Colonic mucosa (tissue), 4 donors: ENCODE measurements at places on chromosomes 3 and 15.

- peak within 1 kb of the TSS; percentile 56 for H3K27ac ChIP-seq
- no peaks in the 10 kb centered on the region for H3K27me3 ChIP-seq
- peak within 1 kb of the TSS; percentile 44 for H3K4me3 ChIP-seq
- peak; percentile 84 for DNase-seq
Observed at GRCh38 chr3:73624821-73625665, at the start of gene PDZRN3. TSS of gene PDZRN3 (minus strand) at chr3:73624941.

DNA sequence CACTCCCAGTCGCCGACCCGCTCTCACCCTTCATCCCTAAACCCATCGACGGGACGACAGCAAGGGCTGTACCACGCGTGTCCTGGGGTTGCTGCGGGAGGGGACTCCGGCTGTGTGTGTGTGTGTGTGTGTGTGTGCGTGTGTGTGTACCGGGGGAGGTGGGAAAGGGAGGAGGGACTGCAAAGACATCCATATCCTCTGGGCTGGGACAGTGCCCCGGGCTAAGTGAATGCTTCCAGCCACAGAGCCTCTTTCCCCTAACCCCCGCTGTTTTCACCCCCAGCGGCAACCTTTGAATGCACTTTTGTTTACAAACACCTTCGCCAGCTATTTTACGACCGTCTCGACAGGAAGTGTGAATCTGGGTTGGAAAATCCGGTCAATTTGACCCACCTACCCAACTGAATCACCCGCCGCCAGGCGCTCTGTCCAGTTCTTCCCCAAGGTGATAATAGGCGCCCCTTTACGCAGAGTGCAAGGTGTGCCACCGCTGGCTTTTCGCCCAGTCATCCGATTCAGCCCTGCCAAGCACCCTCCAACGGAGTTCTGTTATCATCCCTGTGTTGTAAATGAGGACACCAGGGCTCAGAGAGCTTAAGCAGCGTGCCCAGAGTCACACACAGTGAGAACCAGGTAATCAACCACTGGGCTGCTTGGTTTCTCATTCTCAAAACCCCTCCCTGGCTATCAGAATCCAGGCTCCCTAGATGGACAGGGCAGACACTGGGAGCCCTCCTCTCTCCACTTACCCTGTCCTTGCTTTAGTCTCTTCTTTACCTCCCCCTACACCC, 739 bp upstream of the AMOTL2 start:
- H3K27ac ChIP-seq: peak overlapping the region; percentile 93
- H3K4me1 ChIP-seq: peaks cover 24% of the 10 kb centered on the region
- DNase-seq: peak; percentile 81
- no peaks in the 10 kb centered on the region for H3K27me3 ChIP-seq
- no peaks in the 10 kb centered on the region for H3K36me3 ChIP-seq
- H3K4me3 ChIP-seq: peak overlapping the region; percentile 59

DNA sequence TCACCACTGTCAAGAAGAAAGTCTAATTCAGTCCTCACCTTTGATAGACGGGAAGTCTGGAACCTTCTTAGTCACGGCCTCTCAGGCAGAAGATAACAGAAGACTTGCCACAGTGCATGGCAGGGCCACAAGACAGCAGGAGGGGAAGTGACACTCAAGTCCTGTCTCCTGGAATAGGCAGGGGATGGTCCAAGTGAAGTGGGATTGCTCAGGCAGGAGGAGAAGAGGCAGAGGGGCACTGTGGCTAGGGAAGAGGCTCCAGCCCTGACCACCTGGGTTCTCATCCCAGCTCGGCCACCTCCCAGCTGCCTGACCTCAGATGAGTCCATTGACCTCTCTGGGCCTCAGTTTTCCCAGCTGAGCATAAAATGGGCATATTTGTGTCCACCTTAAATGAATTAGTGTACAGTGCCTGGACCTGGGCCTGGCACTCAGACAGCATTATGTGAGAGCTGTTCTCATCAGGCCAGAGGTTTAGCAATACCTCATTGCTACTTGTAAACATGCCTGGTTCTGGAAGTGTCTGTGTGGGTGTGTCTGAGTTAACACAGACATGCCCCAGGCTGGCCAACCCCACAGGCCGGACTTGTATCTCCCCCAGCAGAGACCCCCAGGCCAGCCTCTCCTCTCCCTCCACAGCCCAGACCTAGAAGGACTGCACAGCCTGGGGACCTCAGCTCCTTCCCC, 11.5 kb upstream of the PCSK6 start:
- no peaks in the 10 kb centered on the region for H3K4me1 ChIP-seq
- H3K27me3 ChIP-seq: no peaks in the 10 kb centered on the region
- no peaks in the 10 kb centered on the region for H3K36me3 ChIP-seq
- DNase-seq: no peak
- H3K27ac ChIP-seq: no peak overlapping the region
- no peak overlapping the region for H3K4me3 ChIP-seq

DNA sequence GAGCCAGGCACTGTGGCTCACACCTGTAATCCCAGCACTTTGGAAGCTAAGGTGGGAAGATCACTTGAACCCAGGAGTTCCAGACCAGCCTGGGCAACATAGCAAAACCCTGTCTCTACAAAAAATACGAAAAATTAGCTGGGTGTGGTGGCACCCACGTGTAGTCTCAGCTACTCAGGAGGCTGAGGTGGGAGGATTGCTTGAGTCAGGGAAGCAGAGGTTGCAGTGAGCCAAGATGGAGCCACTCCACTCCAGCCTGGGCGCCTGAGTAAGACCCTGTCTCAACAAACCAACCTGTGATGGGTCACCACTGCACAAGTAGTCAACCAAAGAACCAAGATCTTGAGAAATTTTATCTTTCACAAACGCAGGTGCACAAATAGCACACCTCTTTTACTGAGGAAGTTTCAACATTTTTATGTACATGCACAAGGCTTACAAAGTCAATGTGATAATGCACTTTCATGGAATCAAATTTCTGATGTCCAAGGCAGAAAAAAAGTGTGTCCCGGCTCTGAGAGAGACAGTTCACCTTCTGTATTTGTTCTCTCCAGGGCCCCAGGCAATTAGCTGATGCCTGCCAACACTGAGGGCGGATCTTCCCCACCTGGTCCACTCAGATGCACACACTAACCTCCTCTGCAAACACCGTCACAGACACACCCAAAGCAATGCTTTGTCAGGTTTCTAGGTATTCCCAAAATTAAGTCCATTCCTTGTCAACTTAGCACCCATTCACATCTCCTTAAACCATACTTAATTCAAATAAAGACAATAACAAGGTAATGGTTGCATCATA, 12.4 kb downstream of the ACAA1 start:
- DNase-seq: no peak
- no peak overlapping the region for H3K27ac ChIP-seq
- H3K27me3 ChIP-seq: no peaks in the 10 kb centered on the region
- H3K4me3 ChIP-seq: no peak overlapping the region
- H3K36me3 ChIP-seq: peaks cover 35% of the 10 kb centered on the region
- H3K4me1 ChIP-seq: no peaks in the 10 kb centered on the region
